Natural killer cell (primary cell): ENCODE measurements at places on chromosomes 6 and 20. TPM values are rescaled to one million over a fixed set of nuclear protein-coding genes. Genes with fewer than 3 reads are reported as not detected.

DNA sequence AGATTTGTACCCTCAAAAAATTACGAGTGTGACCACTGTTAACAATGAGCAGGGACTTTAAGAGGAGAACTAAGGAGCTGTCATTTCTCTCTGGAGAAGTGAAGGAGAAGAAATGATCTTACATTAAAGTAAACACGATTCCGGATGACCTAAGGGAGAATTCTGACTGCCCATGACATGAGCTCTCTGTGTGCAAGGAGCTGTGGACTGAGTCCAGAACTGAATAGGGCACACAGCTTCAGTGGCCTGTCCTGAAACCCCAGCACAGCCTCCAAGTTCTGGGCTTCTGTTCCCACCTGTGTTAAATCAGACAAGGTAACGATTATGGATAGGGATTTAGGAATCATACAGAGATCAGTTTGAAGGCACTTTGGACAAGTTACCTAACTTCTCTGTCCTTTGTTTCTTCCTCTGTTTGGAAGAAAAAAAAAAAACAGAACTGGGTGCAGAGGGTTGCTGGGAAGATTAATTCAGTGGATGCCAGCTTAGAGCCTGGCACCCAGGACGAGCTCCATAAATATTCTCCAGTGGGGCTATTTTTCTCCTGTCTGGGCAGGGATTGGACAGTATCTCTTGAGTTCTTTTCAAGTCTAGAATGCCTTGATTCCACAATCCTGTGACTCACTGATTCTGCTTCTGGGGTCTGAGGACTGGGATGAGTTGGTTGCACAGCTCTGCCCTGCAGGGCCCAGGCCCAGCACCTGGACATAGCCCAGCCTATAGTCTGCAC is 65.7 kb downstream of the MRPL14 start:
- no peak overlapping the region for H3K4me3 ChIP-seq
- H3K27me3 ChIP-seq = no peaks in the 10 kb centered on the region
- H3K36me3 ChIP-seq = no peaks in the 10 kb centered on the region
- peaks cover 19% of the 10 kb centered on the region for H3K4me1 ChIP-seq
- H3K27ac ChIP-seq = no peak overlapping the region
- no peak for DNase-seq

TBC1D32 gene
- total RNA-seq = 17.4 TPM

TAP2 gene
- 162 TPM for total RNA-seq

- H3K4me3 ChIP-seq = no peak overlapping the region
- H3K36me3 ChIP-seq = no peaks in the 10 kb centered on the region
- no peaks in the 10 kb centered on the region for H3K27me3 ChIP-seq
- no peak for DNase-seq
- no peak overlapping the region for H3K27ac ChIP-seq
- H3K4me1 ChIP-seq = no peaks in the 10 kb centered on the region
These were observed 374.6 kb upstream of the SYNCRIP start for GRCh38 chr6:86017236-86017635.

CLPSL1 gene
- not detected for total RNA-seq

OPRL1 gene
- 1.2 TPM for total RNA-seq

GRCh38 chr6:170188571-170189001 is 102.3 kb downstream of the DLL1 start:
- H3K36me3 ChIP-seq = no peaks in the 10 kb centered on the region
- no peak overlapping the region for H3K4me3 ChIP-seq
- peaks cover 34% of the 10 kb centered on the region for H3K4me1 ChIP-seq
- no peak for DNase-seq

DNA sequence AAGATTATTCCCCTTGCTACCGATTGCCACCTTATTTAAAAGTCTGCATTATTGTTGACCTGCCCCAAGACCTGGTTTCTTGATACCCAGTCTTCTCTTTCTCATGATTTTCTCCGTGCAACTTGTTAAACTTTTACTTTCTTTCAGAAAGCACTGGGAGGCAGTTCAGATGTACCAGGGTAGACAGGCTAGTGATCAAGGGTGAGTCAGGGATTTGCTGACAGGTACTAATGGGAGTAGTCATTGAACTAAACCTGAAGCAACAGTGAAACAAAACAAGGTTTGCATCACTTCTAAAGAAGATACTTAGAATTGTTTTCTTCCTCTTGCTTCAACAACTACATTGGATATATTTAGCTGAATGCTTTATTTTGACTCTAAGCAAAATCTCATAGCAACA is 124.4 kb downstream of the KCNQ5 start:
- no peak for DNase-seq
- H3K36me3 ChIP-seq = no peaks in the 10 kb centered on the region
- no peak overlapping the region for H3K4me3 ChIP-seq
- H3K4me1 ChIP-seq = peaks cover under 1% of the 10 kb centered on the region
- H3K27ac ChIP-seq = no peak overlapping the region
- H3K27me3 ChIP-seq = no peaks in the 10 kb centered on the region

TRIM40 gene
- not detected for total RNA-seq
